ENCODE measurements at places on chromosomes 4 and X.

DNA sequence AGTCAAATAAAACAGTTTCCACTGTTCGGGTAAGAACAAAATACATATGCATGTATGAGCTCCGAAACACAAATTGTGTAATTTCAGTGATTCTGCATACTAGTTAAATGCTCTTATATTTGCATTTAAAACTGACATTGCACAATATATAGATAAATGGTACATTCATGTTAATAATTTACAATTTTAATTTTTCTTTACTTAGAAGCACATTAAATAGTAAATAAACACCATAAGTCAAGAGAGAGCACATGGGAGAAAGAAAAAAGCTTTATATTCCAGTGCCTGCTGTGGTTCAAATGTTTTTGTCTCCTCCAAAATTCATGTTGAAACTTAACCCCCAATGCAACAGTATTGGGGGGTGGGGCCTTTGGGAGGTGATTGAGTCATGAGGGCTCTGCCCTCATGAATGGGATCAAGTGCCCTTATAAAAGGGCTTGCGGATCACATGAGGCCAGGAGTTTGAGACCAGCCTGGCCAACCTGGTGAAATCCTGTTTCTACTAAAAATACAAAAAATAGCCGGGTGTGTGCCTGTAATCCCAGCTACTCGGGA, 322.9 kb downstream of the BCOR start:
- DNase-seq, result no peak

DNA sequence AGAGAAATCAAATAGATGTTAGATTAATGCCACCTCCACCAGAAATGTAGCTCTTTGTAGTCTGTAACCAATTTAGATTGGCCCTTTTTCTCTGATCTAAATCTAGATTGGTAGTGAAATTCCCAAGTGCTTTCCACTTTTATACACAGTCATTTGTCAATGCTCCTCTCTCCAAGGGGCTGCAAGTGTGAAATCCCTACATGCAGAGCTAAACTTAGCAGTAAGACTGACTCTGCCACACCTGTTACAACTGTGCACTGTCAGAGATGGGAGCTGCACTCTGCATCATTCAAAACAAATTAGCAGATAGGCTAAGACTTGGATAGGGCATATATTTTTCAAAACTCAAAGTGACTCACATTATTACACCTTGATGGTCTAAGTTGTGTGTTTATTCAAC, 9.1 kb downstream of the SERTM2 start:
- no peak for DNase-seq

- no peak for DNase-seq
Measured at GRCh38 chr4:147985376-147985775, 253.5 kb downstream of the ARHGAP10 start.

GRCh38 chr4:154597798-154598774, 7.5 kb upstream of the FGA start:
- no peak for DNase-seq

- DNase-seq, result no peak
Measured at GRCh38 chr4:166087569-166087968, 214.5 kb downstream of the TLL1 start.

GRCh38 chrX:100316987-100317386, 93.1 kb downstream of the PCDH19 start:
- no peak for DNase-seq

DNA sequence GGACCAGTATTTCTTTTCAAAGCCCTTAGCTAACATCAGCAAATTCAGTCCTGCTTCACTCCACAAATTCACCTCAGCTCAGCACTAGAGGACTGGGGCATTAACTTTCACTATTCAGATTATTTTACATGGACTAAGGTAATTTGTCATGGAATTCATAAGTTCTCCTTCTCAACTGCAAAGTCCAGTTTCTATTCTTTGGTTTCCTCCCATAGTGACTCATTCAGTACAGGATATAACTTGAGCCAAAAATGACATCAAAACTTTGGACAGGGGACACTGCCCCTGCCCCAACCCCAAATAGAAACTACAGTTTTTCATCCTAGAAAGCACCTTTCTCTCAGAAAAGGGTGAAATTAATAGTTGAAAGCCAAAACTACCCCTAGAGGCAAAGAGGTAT, 52.7 kb downstream of the COX7B2 start:
- no peak for DNase-seq

GRCh38 chr4:38782452-38783108, at the start of gene TLR10:
Gene TLR10 (minus strand): TSS chr4:38782990. CDS start chr4:38775590, 7,400 bp downstream.
- DNase-seq, result peak; percentile 69

GRCh38 chr4:109703664-109704361, 568 bp upstream of the CASP6 start:
- DNase-seq, result peak; percentile 35

DNA sequence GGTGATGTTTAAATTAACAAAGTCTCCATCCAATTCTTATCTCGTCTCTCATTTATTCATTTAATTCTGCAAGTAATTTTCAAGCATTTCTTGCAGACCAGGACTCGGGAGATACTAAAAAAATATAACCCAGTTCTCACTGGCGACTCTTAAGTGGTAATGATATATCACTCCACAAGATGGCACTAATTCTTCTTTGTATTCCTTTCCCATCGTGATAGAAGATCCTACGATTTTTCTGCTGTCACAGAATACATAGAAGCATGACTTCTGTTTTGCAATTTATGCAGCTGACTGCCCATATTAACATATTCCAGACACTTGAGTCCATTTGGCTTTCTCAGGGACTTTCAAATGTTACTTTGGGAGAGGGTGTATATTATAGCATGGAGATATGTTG, 64.0 kb upstream of the FGF13 start:
- DNase-seq, result peak; percentile 36

DNA sequence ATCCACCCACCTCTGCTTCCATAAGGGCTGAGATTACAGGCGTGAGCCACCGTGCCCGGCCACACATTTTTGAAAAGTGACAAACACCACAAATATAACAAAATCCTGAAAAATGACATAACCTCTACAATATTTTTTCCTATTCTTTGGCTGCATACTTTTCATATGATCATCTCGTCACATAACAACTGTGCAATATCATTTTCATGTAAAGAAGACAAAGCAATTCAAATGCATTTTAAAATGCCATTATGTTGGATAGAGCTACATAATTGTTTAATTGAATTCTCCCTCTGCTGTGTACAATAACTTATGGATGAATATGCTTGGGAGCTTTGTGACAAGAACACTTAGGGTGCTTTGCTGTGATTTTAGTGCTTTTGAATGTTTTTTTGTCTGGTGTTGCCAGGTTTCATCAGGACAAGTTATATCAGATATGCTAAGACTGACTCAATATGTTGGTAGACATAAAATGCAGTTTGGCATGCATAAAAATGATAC, 132.9 kb downstream of the CHIC2 start:
- DNase-seq, result no peak

GRCh38 chr4:56149591-56149990, 200.8 kb downstream of the CEP135 start:
- DNase-seq, result no peak

- DNase-seq, result no peak
Measured at GRCh38 chr4:7448036-7448435, 13.3 kb upstream of the PSAPL1 start.

DNA sequence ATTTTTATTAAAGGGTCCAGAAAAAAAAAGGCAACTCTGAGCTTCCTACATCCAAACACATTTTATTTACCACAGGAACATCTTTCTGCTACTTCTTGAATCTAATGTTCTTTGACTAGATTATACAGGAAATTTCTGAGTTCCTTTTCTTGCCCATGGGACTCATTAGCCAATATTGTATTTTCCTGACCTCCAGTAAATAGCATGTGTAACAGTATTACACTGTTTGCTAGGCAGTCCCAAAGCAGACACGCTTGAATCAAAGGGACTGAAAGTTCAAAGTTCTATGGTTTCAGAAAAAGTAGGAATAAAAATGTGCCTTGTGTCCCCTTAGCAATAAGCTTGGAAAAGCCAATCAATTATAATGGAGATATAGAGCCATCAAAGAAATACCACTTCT, 57.4 kb downstream of the MOSPD2 start:
- no peak for DNase-seq

GRCh38 chr4:1048773-1049590, 37.6 kb downstream of the FGFRL1 start:
- peak; percentile 85 for DNase-seq

GRCh38 chr4:139795527-139796314, 130.1 kb downstream of the MGST2 start:
- no peak for DNase-seq

- DNase-seq, result no peak
Measured at GRCh38 chrX:153673428-153674218, at the start of gene PNCK. Gene PNCK (minus strand): TSS chrX:153673813. CDS start chrX:153673076, 737 bp downstream.

DNA sequence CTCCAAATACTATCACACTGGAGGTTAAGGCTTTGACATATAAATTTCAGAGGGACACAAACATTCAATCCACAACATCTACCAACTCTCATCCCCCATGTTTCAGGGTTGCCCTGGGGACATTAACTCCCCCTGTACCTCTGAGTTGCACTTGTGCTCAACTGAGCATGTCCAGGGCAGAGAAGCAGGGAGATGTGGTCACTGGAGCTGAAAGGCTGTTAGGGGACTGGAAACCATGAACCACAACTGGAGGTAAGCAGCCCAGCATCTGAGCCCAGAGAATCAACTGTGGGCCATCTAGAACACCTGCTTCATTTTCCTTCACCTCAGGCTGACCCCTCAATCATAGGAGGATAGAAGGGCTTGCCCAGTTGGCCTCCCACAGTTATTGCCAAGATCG, 641.1 kb downstream of the MID1IP1 start:
- DNase-seq, result no peak

DNA sequence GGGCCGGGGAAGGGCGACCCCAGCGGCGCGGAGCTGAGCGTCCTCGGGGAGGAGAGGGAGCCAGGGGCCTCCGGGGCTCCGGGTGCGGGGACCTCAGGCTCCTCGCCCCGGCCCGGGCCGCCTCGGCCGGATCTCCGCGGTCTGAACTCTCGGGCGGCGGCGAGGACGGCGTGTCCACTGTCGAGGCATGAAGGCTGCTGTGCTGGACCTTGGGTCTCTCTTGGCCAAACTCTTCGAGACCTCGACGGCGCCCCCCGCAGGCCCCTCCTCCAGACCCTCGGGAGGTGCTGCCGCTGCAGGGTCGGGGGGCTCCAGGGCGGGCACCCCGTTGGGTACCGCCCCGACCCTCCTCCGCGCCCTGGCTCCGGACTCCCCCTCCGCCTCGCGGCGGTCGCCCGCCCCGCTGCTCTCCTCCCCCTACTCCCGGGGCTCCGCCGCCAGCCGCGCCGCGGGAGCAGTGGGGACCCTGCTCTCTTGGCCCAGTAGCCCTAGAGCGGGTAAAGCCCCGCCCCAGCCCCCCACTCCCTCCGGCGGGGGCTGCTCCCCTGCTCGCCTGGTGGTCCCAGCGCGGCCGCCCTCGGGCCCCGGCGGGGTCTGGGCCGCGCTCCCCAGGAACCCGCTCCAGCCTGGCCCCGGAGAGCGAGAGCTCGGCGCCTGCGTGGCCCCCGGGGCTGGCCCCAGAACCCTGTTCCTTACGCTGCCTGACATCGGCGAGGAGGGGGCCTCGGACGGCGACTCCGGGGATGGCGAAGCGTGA, 564 bp downstream of the FAM149A start:
- DNase-seq, result no peak

GRCh38 chr4:108783665-108784463, 21.0 kb upstream of the ETNPPL start:
- DNase-seq, result no peak
